ENCODE measurements at places on chromosomes 16 and 17.

DNA sequence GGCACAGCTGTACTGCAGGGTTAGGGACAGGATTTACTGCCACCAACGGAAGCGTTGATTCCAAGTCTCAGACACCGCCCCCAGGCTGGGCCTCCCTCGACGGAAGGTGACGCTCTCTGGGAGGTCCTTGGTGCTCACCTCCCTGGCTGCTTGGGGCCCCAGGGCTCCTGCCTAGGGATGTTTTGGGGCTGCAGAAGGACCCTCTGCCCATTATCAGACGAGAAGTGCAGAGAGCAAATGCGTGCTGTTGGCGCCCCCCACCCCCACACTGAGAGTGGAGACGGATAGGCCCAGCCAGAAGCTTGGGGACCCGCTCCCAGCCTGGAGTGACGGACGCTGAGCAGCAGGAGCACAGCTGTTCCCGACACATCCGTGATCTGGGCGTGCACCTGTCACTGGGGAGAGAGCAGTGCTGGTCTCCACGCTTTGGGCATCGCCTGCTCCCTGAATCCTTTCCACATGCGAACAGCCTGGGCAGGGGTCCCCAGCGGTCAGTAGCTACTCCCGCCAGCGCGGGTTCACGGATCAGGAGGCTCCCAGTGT is 5.1 kb upstream of the SOX8 start:
- no peak for DNase-seq

DNA sequence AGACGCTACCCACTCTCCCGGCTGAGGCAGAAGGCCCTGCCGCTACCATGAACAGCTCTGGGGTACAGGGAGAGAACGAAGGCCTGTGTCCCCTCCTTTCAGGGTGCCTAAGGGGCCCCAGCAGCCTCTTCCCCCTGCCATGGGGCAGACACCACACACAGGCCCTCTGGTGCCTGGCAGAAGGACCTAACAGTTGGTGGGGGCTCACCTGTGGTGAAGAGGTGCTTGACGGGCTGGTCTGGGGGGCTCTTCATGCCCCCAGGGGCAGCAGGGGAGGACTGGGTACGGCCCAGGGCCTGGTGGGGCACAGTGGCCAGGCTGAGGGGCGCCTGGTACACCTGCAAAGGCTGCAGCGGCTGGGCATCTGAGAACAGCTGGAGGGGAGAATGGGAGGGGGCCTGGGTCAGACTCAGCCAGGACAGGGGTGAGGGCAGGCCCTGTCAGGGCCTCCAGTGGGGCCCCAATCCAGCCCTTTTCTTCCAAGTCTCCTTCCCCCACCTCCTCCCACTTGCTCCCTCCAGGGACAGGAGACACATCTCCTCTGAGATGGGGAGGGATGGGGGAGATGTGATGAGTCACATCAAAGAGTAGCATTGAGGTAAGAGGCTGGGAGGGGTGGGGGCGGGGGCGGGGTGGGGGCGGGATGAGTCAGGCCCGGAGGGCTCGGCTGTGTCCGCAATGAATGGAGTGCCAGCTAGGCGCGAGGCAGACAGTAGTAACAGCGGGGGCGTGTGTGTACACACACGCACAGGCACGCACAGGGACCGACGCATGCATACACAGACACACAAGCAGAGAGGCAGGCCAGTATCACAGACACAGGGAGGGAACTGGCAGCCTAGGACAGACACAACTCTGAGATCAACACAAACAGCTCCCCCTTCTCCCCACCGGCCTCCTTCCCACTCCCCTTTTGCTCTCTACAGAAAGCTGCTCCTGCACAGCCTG is 16.1 kb downstream of the G6PC3 start:
- peak; percentile 89 for DNase-seq

DNA sequence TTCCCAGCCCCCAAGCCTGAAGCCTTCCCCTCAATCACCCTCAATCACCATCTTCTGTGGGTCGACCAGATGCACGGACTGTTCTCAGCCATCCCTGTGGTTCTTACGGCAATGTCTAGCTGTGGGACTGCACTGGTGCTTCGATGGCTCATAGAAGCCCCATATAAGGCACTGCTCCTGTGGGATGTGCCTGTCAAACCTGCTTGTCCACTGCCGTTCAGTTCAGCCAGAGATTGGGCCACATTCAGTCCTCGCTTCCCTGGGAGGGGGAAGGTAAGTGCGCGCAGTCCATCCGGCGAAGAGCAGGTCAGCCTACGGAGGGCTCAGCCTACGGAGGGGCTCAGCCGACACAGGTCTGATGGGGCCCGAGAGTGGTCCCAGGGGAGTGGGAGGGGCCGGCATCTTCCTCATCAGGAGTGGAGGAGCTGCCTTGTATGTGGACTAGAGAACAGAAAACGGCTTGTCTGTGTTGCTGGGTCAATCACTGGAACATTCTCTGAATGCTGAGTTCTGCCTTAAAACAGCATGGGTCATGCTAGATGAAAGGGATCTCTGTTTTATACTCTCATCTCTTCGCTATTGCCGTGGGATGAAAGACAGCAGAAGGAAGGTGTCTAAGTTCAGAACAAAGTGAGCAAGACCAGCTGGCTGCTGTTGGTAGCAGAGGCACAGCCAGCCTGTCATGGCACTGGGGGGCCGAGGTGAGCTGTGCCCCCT is at the start of gene CARD14:
Gene CARD14, plus strand, starts transcription at position 247 of the 717 bp plus-strand sequence. CDS start 11,409 bp downstream, outside the sequence.
- DNase-seq = peak; percentile 28

GRCh38 chr17:69058165-69058564 is 2.6 kb downstream of the ABCA9 start:
- peak; percentile 46 for DNase-seq

- DNase-seq = no peak
These were observed 25.4 kb downstream of the PELP1 start for GRCh38 chr17:4678448-4679026.

All from H9 (cell line).